ENCODE measurements at places on chromosomes 2 and 18.

DNA sequence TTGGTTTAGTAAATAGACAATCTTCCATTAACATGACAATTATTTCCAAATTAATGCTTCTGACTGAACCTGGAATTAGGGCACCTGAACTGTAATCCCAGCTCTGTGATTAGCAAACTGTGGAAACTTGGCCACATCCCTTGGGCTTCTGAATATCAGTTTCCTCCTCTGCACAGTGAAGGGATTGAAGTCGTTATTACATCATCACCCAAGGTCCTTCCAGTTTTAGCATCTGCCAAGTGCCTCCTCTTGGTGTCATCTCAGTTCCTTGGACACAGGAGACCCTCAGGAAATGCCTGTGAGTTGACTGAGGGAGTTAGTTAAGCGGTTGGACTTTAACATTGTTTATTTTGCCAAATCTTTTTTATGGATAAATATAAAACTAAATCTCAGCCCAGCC, 64.8 kb downstream of the MOGAT1 start:
- no peak for DNase-seq

GRCh38 chr2:203080447-203081045, 65.9 kb downstream of the NBEAL1 start:
- no peak for DNase-seq

- DNase-seq = no peak
Measured at GRCh38 chr2:64376926-64377325, 77.0 kb upstream of the LGALSL start.

DNA sequence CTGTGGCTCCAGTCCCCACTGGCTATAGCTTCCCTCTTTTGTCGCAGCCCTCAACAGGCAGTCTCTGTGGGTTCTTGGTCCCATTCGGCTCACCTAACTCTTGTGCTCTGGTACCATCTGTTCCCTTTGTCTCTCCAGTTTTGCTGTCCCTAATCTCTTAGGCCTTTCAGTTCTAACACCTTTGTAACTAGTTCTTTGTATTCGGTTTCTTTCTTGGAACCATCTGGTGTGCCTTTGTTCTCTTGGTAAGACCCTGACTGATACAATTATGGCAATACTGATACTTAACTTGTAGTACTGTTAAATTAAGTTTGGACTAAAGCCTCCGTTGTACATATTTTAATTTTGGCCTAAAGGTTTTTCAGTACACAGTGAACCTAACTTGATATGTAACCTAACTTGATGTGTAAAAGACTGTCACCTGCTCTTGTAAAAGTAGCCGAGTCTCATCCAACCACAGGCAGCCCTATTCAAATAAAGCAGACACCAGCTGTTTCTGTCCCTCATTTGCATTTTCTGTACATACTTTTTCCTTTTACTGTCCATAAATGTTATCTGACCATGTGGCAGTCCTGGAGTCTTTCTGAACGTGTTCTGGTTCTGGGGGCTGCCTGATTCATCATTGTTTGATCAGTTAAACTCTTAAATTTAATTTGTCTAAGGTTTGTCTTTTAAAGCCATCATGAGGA, 4.8 kb upstream of the MRPL44 start:
- DNase-seq = no peak

GRCh38 chr2:38467768-38468455, 90.8 kb upstream of the ATL2 start:
- DNase-seq = no peak

GRCh38 chr2:175744000-175744399, 258.1 kb downstream of the LNPK start:
- DNase-seq = no peak

DNA sequence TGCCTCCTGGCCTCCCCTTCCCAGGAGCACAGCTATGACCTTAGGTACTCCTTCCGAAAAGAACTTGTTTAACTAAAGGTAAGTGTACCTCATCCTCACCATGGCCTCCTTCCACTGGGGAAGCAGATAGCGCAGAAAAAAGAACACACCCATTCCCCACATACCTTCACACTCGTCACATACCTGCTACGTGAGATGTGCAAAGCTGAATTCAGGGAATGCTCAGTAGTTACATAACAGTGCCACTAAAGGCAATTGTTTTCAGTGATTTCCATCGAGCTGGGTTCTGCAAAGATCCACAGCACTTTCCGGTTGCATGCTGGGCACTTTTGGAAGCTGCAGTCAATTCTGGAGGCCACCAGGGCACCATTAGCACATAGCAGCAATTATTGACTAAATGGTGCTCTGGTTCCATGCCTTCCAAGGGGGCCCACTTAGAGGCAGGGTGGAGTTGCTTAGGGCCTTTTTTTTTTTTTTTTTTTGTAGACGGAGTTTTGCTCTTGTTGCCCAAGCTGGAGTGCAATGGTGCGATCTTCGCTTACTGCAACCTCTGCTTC, 41.0 kb downstream of the PAX8 start:
- no peak for DNase-seq

GRCh38 chr2:168212167-168212566, 35.2 kb downstream of the STK39 start:
- no peak for DNase-seq

Data from activated CD4-positive, alpha-beta T cell treated with anti-CD3 and anti-CD28 coated beads, Interleukin-2, amount 50 U/mL, for 24 hours (primary cell).